ENCODE measurements at places on chromosomes 5 and 9.
A peak's percentile ranks its signal among the peaks of the same experiment; 100 is the strongest.

DNA sequence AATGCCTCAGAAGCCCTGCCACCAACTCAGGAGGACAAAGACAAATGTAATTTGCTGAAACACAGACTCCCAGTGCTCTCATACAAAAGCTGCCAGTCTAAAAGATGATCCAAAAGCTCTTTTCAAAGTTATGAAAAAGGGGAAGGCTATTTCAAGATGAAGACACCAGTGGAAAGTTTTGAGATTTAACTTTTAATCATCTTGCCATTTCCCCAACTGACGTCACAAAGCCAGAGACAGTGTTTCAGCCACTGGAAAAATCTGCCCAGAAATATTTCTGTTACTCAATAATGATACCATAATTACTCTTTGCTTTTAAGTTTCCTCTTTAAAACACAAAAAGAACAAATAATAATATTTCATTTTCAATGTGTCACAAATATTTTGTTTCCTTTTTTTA lies 20.9 kb downstream of the ENG start:
- peak; percentile 27 for DNase-seq

- no peak for DNase-seq
Measured at GRCh38 chr5:16483361-16483760, 17.8 kb upstream of the ZNF622 start.

DNA sequence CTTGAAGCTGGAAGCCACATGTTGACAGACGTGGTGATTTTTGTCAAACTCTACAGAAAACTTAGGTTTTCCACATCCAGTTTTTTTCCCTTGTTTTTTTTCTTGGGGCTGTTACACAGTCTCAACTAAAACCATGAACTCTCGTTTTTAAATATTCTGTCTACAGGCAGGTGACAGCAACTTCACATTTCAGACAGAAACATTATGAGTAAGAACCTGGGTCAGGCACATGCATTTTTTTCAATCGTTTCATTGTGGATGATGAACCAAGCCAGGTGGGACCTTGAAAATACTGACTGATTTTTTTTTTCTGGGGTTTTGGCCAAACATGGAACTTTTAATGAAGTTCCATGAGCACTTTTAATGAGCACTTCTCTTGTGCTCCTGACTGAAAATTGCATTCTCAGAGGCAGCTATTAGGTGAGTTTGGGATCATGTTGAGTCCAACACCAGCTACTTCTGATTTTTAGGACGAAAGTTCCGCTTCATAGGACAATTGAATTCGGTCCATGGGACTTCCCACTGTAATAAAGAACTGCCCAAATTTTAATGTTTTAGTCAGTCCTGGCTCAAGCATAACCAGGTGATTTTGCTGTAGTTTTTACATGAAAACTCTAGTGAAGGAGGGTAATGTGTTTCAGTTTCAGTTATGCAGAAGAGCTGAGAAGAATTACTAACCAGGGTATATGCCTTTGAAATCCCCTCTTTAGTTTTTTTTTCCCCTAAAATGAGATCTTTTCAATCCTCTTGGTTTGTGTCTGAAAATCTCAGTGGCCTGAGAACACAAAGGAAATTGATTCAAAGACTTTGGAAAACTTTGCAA lies 93.2 kb upstream of the ADAMTS16 start:
- DNase-seq = no peak

- DNase-seq = no peak
Measured at GRCh38 chr5:139647506-139648204, 494 bp upstream of the CXXC5 start.

DNA sequence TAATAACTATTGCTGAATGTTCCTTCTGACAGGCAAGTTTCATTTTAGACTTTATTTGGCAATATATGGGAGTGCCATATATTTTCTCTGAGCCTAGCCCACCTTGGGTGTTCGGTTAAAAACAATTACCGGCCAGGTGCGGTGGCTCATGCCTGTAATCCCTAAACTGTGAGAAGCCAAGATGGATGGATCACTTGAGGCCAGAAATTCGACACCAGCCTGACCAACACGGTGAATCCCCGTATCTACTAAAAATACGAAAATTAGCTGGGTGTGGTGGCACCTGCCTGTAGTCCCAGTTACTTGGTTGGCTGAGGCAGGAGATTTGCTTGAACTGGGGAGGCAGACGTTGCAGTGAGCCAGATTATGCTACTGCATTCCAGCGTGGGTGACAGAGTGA lies 47.9 kb downstream of the TNFSF15 start:
- DNase-seq = no peak

DNA sequence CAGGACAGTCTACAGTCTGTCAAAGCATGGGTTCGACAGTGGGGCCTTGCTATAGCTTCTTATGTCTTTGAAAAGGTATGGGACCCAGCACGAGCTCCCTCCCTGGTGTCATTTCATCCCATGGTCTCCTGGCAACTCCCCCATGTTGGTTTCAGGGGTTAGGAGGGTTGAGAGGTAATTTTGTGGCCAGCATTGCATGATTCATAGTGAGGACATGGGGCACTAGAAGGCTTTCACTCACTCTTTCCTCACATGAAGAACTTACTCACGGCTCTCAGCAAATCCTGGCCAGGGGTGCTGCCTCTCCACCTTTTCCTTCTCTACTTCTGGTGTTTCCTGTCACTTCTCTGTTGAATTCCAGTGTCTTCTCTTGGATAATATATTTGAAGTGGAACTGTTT lies 134.7 kb upstream of the TNPO1 start:
- DNase-seq = no peak

- no peak for DNase-seq
Measured at GRCh38 chr5:149588936-149589335, 7.6 kb downstream of the ARHGEF37 start.

GRCh38 chr5:17185773-17186172 lies 31.7 kb upstream of the BASP1 start:
- DNase-seq = no peak

- DNase-seq = no peak
Measured at GRCh38 chr5:98794001-98794400, 20.5 kb downstream of the RGMB start.

DNA sequence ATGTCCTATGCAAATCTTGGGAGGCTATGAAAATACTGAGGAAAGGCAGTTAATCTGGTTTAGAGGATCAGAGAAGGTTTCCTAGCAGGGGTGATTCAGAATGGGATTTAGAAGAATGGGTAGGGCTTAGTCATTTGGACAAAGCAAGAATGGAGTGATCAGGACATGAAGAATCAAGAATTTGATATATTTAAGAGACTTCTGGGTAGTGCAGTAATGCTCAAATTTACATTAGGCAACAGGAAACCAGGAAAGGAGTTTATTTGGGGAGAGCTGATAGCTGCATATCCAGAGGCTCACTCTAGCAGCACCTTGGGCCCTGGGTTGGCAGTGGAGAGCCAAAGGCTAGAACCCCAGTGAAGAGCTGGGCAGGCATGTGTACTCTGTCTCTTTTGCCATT lies 78.9 kb upstream of the PAPPA start:
- DNase-seq = no peak

GRCh38 chr9:73093740-73094379 lies 57.8 kb upstream of the ANXA1 start:
- no peak for DNase-seq

DNA sequence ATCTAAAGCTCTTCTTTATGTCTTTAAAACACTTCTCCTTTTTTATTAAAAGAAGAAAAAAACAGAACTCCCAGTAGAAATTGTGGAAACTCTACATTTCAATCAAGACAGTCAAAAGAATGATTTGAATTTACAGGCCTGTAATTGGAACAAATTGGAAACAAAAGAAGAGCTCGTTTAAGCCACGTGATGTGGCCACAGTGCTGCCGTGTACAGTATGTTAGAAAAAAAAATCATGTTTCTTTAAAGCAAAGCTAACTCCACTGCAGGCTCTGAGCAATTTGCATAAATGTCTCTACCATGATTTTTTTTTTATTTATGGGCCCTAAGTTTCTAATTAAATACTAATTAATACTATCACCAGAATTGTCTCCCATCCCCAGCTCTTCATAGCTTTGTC lies 325.6 kb downstream of the ZSWIM6 start:
- no peak for DNase-seq

GRCh38 chr5:95806687-95807086 lies 15.8 kb downstream of the GLRX start:
- no peak for DNase-seq

- no peak for DNase-seq
Measured at GRCh38 chr5:138989720-138990119, 114.6 kb upstream of the LRRTM2 start.

GRCh38 chr9:93668261-93668871 lies 92.0 kb downstream of the PHF2 start:
- DNase-seq = peak; percentile 15

- no peak for DNase-seq
Measured at GRCh38 chr5:74085186-74085585, 459.2 kb downstream of the ARHGEF28 start.

- DNase-seq = no peak
Measured at GRCh38 chr5:173498286-173498685, 118.2 kb downstream of the BOD1 start.

DNA sequence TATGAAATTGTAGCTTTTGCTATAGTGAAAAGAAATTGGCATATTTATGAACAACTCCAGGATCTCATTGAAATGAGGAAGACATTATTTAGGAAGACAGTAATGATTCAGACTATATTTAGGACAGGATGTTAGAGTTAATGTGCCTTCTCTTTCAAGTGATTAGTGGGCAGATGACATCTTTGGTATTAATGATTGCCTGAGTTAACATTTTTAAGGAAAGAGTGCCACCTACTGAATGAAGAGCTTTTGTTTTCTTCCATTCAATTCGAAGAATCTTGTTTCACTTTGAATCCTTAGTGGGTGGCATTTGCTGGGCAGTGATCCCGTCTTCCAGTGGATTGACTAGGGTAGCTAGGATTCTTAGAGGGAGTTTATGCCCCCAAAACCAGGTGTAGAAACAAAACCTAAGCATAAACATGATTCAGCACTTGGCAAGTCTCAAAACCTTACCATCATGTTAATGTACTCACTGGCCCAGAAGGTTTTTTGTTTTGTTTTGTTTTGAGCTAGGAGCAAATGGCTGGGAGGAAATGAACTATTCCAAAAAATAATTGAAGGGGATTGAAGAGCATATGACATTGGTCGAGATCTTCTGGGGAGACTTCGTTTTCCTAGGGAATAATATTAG lies 23.2 kb downstream of the MAP3K1 start:
- DNase-seq = no peak

DNA sequence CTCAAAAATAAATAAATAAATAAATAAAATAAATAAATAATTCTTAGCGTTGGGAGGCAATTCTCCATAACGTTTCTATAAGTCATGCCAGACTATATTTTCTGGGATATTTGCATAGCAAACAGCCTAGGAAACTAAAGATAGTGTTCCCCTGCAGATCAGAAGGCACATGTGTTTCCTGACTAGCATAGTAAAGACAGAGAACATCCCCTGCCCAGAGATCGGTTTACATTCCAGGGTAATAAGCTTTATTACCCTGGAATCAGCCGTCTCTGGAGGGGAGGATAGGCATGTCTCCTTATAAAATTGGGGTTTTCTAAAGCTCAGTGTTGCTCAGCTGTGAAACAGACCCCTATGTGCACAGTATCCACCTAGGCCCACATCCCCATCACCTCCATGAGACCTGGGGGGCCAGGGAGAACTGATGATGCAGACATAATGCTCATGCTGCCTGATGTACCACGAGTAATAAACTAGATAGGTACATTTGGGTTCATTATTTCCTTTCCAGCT lies 36.9 kb upstream of the IFNK start:
- no peak for DNase-seq

DNA sequence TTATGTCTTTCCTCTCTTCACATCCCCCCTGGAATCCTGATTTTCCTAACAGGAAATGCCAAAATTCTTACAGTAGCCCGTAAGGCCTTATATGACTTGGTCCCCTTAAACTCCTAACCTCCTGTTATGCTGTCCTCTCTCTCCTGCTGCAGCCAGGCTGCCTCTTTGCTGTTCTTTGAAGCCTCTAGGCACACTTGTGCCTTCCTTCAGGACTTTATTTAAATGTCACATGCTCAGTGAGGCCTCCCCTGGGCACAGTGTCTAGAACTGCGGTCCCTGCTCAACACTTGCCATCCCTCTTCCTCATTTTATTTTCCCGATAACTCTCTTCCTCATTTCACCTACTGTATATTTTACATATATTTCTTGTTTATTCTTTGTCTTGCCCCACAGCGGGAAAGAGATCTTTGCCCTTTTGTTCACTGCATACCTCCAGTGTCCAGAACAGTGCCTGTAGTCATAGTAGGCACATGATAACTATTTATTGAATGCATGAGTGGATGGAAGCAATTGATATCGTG lies 5.5 kb upstream of the SHB start:
- DNase-seq = no peak

GRCh38 chr5:51225789-51226742 lies 157.2 kb upstream of the ISL1 start:
- DNase-seq = no peak

DNA sequence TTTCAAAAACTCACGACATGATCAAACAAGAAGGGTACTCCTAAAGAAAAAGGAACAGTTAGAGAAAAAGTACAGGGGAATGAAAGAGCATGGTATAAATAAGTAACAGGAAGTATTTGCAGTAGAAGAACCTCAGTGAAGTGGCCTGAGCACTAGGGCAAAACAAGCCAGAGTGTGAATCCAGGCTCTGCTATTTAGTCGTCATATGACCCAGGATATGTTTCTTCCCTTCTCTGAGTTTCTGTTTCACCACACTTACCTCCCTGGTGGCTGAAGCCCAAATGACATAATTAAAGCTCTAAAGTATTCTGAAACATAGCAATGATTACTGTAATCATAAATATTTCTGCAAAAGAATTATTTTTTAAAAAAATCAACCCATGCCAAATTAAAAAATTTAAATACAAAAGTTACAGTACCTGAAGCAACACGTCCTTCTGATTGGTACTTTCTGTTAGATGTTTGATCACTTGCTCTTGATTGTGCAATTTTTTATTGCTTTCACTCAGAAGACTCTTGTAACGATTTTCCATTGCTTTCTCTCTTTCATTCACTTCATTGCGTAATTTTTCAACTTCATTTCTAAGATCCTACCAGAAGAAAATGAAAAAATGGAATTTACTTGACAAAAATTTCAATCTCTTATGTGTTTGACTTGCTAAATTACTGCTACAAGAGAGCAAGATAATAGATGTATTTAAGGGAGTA lies 88.9 kb downstream of the CDK5RAP2 start:
- no peak for DNase-seq

GRCh38 chr5:159978358-159978757 lies 30.6 kb upstream of the TTC1 start:
- DNase-seq = no peak

DNA sequence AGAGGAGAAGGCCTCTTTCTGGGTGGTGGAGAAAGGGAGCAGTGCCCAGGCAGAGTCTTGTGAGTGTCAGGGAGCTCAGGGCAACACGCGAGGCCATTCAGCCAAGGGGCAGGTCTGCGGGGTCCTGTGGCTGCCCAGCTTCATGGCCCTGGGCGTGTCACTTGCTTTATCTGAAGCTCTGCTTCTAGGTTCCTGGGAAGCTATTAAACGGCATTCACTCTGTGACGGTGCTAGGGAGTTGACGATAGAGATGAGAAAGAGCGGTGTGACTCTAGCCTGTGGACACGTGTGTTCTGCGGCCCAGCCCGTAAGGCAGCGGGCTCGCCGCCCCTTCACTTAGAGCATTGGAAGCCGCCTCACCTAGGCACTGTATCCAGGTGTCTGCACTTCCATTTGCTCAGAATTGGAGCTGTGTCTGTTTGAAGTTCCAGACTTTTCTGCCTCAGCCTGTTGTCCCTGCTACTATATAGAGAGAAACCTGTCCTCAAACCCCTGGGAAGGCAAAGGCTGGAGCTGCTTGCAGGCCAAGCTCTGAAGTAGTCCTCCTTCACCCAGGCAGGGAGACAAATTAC lies 88.3 kb downstream of the PHF2 start:
- peak; percentile 6 for DNase-seq

GRCh38 chr5:126428421-126428820 lies 5.2 kb downstream of the GRAMD2B start:
- DNase-seq = no peak
